Glomerular endothelial cell (primary cell): ENCODE measurements at places on chromosomes 4 and X.

DNA sequence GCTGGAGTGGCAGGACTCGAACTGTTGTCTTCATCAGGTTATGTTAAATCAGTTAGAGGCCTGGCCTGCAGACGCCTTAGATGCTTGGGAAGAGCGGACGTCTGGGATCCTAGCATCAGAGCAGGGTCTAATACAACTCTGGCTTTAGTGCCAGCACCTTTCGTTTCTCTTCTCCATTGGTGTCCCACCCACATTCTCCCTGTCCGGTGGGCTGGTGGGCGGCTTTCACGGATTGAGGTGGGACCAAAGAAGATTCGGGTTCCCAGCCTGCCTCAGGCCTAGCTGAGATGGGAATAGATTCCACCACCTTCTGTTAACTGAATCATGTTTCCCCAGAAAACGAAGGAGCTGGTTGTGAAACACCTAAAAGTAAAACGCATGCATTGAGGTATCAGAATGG lies 939 bp downstream of the PDK3 start:
- DNase-seq: no peak

- no peak for DNase-seq
Measured at GRCh38 chr4:186137196-186137794, 32.8 kb downstream of the FAM149A start.

DNA sequence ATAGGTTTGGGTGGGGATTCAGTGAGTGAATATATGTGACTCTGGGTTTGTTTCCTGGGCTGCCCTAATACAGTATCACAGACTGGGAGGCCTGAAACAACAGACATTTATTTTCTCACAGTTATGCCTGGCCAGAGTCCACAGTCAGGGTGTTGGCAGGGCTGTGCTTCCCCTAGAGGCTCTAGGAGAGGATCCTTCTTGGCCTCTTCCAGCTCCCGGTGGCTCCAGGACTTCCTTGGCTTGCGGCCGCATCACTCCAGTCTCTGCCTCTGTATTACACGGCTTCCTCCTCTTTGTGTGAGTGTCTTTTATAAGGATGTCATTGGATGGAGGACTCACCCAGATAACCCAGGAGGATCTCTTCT lies 5.2 kb upstream of the JAKMIP1 start:
- DNase-seq: no peak

DNA sequence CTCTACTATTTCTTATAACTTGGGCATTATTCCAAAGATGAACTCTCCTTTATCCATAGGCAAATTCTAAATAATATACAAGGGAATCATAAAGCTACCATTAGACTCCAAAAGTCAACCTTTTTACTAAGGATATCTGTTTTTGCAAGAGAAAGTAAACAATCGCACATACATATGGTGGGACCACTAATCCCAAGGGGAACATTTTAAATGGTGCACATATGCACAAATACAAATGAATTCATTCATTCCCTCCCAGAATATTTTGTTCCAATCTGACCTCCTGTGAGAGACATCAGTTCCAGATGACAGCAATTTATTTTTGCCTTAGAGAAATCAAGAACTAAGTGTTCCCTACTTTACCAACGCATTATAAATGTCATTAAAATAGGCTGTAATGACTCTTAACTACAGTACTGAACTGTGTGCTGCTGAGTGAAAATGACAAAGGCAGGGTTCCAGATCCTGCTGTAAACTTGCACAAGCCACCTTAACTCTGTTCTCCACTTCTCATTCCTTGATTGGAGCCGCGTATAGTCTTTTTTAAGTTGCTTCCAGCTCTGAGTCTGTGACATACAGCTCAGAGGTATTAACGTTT lies 2.0 kb downstream of the DHX15 start:
- DNase-seq: no peak

DNA sequence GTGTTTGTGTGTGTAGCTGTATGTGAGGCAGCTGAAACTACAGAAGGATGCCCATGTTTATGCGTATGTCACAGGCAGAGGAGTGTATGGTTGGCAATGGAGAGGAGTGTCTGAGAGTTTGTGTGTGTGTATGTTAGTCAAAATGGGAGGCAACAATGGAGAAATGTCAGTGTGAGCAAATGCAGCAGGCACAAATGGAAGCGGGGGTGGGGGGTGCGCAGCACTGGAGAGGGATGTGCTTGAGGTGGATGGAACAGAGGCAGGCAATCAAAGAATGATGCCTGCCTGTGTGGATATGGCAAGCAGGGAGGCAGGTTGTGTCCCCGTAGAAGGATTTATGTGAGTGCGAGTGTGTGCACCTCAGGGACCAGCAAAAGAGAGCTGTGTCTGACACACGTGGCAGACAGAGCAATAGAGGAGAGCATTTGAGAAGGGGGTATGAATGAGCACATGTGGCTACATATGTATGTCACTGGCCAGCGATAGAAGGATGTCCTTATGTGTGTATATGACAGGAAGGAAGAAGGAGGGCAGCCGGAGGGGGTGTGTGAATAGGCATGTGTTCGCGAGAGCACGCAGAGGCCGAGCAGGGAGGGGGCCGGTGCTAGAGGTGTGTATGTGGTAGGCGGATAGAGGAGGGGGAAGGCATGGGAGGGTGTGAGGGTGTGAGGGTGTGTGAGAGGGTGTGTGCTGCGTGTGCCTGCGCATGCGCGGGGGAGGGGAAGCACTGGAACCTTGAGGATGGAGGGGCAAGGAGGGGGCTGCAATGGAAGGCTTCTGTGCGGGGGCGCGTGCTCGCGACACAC lies 1.1 kb downstream of the PJA1 start:
- no peak for DNase-seq

GRCh38 chrX:12972878-12973560 lies 1.9 kb upstream of the TMSB4X start:
- no peak for DNase-seq

DNA sequence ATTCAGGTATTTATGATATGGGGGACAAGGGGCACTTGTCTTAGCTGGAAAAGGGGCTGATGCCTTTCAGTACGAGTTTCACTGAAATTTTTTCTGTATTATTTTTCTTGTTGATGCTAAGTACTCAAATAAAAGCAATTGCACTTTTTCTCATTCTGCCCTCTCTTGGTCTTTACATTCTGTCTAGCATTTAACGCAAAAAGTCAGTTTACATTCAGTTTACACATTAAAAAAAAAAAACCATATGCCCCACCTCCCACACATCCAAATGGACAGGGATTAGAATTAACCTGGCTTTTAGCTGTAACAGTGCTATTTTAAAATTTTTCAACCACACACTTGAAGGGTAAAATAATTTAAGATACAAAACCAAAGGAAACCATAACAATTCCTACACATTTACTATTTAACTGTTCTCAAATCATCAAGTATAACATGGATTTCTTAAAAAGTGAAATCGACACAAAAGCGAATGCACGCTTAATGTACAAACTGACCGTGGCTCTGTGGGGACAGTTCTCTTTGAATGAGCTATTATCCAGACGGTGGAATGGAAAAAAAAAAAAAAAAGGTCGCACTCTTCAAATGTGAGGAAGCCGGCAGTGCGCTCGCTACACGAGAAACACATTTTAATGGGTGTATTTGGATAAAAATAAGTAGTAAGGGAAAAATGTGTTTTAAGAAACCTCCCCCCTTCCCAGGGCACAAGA lies 1.4 kb downstream of the AMMECR1 start:
- DNase-seq: no peak

DNA sequence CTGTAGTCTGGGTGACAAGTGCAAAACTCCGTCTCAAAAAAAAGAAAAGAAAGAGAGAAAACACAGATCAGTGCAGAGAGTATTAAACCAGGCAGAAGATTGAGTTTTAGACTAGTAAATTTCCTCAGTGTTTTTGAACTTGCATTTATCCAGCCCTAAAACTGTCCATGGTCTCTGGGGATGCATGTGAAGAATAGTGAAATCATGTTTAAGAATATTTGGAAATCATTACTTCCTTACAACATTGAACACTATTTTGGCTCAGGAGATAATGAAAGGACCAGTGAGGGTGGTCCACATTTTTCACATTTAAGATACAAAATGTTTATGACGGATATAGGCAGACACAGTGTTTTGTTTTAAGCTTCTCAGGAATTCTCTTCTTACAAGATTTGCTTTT lies 195.8 kb upstream of the RASGEF1B start:
- DNase-seq: no peak

- DNase-seq: no peak
Measured at GRCh38 chrX:84724576-84724975, 222.3 kb upstream of the HDX start.

DNA sequence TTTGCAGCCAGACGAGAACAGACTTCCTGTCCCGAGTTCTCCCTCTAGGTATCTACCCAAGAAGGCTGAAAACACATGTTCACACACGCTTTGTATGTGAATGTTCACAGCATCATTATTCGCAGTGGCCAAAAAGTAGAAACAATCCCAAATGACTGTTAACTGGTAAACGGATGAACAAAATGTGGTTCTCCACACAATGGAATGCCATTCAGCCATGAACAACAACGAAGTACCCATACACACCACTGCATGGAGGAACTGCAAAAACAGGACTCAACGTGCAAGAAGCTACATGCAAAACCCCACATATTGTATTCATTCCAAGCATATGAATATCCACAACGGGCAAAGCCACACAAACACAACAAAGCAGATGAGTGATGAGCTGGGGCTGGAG lies 45.0 kb downstream of the PDHA1 start:
- DNase-seq: no peak

DNA sequence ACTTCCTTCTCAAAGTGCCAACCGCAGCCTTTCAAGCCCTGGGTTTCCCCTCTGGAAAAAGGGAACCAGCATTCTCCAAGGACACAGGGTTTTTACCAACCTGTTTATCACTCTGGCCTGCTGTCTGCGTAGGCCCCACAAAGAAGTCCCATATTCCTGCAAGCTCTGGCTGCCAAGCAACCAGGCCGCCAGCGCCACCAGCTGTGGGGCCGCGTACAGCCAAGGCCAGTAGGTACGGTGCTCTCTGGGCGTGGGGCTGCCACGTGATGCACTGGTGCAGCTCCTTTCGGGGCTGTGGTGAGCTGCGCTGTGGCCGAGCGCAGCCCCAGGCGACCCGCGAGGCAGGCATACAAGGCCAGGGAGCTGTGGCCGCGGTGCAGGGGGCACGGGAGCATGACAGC lies 22.1 kb downstream of the LUZP4 start:
- DNase-seq: no peak

DNA sequence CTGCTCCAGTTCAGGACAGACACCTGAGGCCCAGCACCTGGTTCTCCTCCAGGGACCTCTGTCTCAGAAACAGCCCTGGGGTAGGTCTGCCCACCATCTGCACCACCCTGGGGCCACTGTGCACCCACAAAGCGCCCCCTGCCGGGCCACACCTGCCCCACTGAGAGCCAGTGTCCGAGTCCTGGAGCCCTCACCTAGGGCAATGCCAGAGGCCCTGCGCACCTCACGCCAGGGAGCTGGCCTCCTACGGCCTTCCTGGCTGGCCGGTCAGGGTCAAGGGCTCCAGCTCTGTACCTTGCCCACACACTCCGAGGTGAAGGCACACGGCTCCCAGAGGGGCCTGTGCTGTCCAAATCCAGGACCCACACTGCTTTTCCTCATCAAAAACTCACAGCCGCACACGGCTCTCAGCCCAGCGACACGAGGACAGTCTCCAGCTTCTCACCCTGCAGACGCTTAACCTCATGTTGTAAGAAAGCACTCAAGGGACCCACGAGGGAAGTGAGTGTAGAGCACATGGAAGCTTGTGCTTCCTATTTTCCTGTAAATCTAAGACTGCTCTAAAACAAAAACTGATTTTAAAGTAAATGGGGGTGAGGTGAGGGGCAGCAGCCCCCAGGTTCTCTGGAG lies 5.4 kb downstream of the CTBP1 start:
- DNase-seq: no peak

DNA sequence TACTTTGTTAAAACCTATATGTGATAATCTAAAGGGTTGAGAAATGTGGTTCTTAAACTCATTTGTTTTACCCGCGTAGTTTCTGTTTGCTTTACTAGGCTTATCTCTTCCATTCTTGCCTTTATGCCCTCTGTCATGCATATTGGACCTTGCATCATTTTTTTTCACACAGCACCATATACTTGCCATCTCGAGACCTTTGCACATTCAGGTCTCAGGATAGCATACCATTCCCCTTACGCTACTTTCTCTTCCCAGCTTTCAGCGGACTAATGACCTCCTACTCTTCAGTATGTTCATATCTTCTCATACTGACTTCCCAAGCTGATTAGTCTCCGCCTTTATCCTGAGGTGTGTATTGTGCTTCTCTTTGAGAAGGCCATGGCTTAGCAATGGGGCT lies 40.5 kb downstream of the USP38 start:
- DNase-seq: no peak

DNA sequence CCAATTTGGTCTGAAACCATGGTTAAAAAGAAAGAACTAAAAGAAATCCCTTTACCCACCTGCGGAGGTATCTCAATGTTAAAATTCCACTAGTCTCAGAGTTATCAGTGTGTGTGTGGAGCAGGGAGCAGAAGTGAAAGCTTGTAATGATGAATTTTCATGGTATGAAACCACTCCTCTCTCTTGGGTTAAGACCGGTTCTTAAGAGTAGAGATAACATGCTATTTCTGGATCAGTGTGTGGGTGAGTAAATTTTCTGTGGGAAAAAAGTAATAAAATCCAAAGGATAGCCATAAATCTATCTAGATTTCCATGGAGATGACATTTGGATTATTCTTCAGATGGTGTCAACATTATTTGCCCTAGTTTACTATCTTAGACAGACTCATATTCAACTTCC lies 3.2 kb downstream of the FGF13 start:
- DNase-seq: no peak

GRCh38 chrX:50711907-50712306 lies 102.1 kb downstream of the SHROOM4 start:
- DNase-seq: no peak

- DNase-seq: no peak
Measured at GRCh38 chrX:96474029-96474740, 210.5 kb upstream of the DIAPH2 start.

GRCh38 chr4:84024405-84024804 lies 474.7 kb downstream of the NKX6-1 start:
- DNase-seq: no peak

GRCh38 chrX:39096599-39096998 lies 295.3 kb downstream of the MID1IP1 start:
- no peak for DNase-seq

DNA sequence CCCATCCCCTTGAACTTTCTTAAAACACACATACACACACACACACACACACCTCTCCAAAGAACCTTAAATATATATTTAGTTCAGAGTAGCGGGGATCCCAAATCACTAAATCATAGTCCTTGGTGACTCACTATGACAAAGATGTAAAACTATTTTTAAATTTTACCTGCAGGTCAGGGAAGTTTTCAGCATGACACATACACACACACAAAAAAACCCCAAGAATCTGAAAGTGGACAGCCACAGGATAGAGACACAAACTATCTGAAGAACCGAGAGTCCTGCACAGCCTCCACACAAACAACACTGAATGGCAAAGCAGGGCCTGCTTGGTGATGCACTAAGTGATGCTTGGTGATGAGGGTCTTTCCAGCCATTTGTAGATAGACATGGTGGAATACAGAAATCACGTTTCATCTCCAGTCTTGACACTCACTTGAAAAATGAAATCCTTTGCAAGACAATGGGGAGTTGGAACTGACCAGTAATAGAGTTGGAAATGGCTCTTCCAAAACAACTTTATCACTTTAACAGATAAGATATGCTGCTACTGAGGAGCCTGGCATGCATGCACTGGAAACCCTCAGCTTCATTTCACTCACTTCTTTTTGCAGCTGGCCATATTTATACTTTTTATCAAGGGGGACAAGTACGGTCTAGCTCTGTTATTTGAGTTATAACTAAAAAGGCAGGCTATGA lies 307.3 kb downstream of the RAPGEF2 start:
- no peak for DNase-seq

GRCh38 chr4:177301126-177301639 lies 8.5 kb upstream of the NEIL3 start:
- no peak for DNase-seq

- DNase-seq: no peak
Measured at GRCh38 chr4:11585506-11585905, 156.8 kb upstream of the HS3ST1 start.

- no peak for DNase-seq
Measured at GRCh38 chrX:2536974-2537373, 36.2 kb upstream of the DHRSX start.
